Activated T-cell treated with anti-CD3 and anti-CD28 coated beads, Interleukin-2, amount 50 U/mL, for 72 hours (primary cell): ENCODE measurements at places on chromosomes 5 and 9.

DNA sequence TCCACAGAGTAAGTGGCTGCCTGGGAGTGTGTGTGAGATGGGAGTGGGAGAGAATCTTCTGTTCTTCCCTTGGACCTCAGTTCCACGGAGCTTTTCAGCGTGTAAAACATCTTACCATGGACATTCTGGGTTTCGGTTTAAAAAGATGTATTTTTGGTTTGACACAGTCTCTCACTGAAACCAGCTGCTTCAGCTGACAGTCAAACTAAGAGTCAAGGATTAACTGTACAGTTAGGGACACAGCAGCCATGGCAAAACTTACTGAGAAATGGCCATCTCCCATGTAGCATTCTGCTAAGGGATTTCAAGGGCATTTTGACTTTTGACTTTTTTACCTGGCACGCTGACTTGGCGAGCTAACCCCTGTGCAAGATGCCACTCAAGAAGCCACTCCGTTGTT, 93.8 kb upstream of the IL12B start:
- no peak for DNase-seq

GRCh38 chr5:104084896-104085295, 522.3 kb upstream of the NUDT12 start:
- no peak for DNase-seq

- no peak for DNase-seq
These were observed 609.8 kb upstream of the GRAMD2B start for GRCh38 chr5:125813221-125813974.

DNA sequence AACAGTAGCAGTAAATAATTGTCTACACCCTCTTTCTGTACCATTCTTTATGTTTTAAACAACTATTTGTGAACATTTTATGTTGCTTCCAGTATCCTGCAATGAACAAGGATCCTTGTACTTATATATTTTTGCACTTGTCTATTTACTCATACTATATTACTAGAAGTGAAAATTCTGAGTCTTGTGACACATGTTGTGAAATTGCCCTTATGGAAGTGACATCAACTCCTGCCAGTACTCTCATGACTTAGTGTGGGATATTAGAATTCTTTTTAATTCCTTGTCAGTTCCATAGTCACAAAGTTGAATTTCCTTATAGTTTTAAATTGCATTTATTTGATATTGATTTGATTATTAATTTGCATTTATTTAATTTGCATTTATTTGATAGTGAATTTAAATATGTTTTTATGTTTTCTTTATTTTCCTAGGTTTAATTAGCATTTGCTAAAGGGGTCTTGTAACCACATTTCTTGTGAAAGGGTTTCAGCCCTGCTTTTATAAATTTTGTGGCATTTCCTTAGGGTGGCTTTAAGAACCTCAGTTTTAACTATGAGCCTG, 27.7 kb downstream of the PARP8 start:
- DNase-seq = no peak
